HS-27A (cell line): ENCODE measurements at places on chromosomes 4 and X.

GRCh38 chrX:74779175-74779574 lies 146.1 kb downstream of the NEXMIF start:
- no peak for DNase-seq

GRCh38 chr4:74258963-74259362 lies 49.3 kb upstream of the EPGN start:
- DNase-seq: no peak

DNA sequence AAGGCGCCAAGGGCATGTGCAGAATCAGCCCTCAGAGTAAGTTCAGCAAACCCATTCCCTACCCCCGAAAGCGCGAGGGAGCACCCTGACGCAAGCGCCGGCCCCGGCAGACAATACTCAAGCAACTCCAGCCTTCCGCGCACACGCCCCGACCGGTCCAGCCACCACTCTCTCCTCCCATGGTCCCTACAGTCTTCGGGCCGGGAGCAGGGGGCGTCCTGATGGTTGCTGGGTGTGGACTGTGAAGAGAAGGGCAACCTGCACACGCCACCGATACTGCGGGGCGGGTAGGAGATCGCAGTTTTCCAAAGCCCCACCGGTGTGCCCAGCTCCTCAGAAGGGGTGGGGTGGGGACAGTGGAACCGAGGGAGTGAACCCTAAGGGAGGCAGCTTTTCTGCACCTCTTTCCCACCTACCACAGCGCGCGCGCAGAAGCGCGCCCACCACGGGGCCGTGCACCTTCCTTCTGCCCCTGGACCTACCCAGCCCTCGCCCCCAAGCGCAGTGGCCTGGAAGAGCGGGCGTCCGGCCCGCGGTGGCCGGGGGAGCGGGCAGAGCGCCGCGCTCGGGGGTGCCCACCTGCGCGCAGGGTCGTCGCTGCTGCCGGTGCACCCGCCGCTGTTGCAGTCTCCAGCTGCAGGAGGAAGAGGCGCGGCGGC lies 650.2 kb upstream of the DIPK2B start:
- no peak for DNase-seq

GRCh38 chr4:121728066-121728465 lies 31.3 kb upstream of the ANXA5 start:
- peak; percentile 73 for DNase-seq
